IMR-90 (cell line): ENCODE measurements at places on chromosomes 4 and X. TPM values are rescaled to one million over a fixed set of nuclear protein-coding genes. Genes with fewer than 3 reads are reported as not detected.

DNA sequence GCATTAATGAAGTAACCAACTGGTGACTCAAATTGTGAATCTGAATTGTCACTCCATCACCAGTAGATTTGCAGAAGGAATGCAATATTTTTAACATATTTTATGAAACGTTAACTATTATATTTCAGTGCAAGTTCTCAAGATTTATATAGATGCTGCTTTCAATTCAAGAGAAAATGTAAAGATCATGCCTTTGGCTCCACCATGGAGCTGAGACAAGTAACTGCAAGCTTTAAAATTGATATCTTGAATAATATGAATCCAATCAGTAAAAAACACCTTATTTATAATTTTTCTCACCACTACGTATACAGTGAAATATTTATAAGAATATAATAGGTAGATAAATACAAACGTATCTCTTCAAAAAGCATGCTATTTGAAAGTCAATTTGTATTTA is 27.8 kb upstream of the GALNTL6 start:
- no peak overlapping the region for H3K27ac ChIP-seq
- H3K4me1 ChIP-seq = no peaks in the 10 kb centered on the region
- no peak overlapping the region for H3K4me3 ChIP-seq
- no peaks in the 10 kb centered on the region for H3K27me3 ChIP-seq
- H3K36me3 ChIP-seq = no peaks in the 10 kb centered on the region

- no peaks in the 10 kb centered on the region for H3K36me3 ChIP-seq
- H3K27ac ChIP-seq = no peak overlapping the region
- no peaks in the 10 kb centered on the region for H3K27me3 ChIP-seq
- no peak for DNase-seq
These were observed 40.4 kb upstream of the HMX1 start for GRCh38 chr4:8912089-8912455.

GRCh38 chr4:119209077-119209476 is 3.4 kb upstream of the USP53 start:
- peak; percentile 96 for DNase-seq
- H3K27me3 ChIP-seq = no peaks in the 10 kb centered on the region
- H3K36me3 ChIP-seq = no peaks in the 10 kb centered on the region
- no peak overlapping the region for H3K27ac ChIP-seq
- peaks cover 3% of the 10 kb centered on the region; the same call in 1 of the 2 replicates for H3K4me1 ChIP-seq
- H3K4me3 ChIP-seq = no peak overlapping the region

GRCh38 chr4:3687538-3687937 is 78.6 kb upstream of the ADRA2C start:
- H3K27ac ChIP-seq = no peak overlapping the region
- DNase-seq = no peak
- no peaks in the 10 kb centered on the region for H3K36me3 ChIP-seq
- peaks cover 24% of the 10 kb centered on the region for H3K27me3 ChIP-seq

DNA sequence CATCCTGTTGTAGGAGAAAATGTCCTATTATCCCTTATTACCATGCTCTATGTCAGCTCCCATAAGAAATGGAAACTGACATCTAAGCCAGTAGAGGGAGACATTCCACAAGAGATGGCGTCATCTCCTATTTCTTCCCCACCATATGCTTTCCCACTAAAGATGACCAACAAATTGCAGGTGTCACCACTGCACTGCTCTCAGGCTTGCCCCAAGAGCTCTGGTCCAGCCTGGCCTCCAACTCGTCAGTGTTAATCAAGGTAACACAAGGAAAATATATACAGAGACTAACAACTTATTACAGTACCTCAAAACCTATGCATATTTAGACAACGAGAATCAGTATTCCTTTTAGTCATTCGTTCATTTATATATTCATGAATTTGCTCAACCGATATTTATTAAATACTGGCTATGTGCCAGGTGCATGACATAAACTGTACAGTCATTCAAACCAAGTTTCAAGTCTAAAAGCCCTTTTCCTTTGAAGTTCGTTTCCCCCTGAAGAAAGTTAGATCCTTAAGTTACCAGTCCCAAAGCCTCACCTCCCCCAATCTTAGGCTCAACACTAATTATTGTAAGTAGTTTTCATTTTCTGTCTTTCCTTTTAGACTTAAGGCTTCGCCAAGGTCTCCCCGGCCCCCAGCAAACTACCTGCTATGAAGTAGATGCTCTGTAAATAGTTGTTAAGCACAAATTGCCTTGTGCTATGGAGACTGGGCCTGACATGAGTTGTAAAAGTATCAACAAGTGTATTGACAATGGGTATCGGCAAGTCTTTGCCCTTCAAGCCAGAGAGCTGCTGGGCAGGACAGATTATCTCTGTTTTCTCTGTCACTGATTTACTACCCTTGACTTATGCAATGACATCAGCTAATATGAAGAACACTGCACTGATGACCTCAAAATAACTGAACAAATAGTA is 3.1 kb upstream of the FGB start:
- no peak overlapping the region for H3K4me3 ChIP-seq
- no peak overlapping the region for H3K27ac ChIP-seq
- no peaks in the 10 kb centered on the region for H3K36me3 ChIP-seq

GRCh38 chrX:3250966-3251365 is 95.5 kb downstream of the MXRA5 start:
- no peak overlapping the region for H3K27ac ChIP-seq
- H3K27me3 ChIP-seq = no peaks in the 10 kb centered on the region
- H3K4me3 ChIP-seq = no peak overlapping the region
- peaks cover 2% of the 10 kb centered on the region; the same call in 1 of the 2 replicates for H3K4me1 ChIP-seq
- DNase-seq = peak; percentile 32

The CENPVL2 gene
- not detected in 2 replicates for total RNA-seq

- peaks cover 2% of the 10 kb centered on the region for H3K4me1 ChIP-seq
- no peak overlapping the region for H3K4me3 ChIP-seq
- no peak for DNase-seq
- no peaks in the 10 kb centered on the region for H3K36me3 ChIP-seq
These were observed 19.7 kb downstream of the IRAK1 start for GRCh38 chrX:154000051-154000450.

The ZDHHC15 gene
- total RNA-seq = not detected in 2 replicates

DNA sequence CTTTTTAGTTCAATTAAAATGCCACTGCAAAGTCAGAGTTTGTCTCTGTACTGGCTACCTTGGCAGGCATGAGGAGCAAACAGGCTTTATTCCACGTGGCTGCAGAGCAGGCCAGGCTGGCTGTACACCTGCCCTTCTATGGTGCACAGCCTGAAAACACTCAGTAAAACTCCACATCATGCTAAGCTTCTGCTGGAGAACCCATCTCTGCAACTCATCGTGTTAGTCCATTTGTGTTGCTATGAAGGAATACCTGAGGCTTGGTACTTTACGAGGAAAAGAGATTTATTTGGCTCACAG is 214.4 kb downstream of the SCFD2 start:
- no peak overlapping the region for H3K27ac ChIP-seq
- no peaks in the 10 kb centered on the region for H3K36me3 ChIP-seq
- peaks cover 5% of the 10 kb centered on the region for H3K4me1 ChIP-seq
- no peaks in the 10 kb centered on the region for H3K27me3 ChIP-seq
- DNase-seq = no peak
- H3K4me3 ChIP-seq = no peak overlapping the region

GRCh38 chr4:167031534-167032156 is 202.6 kb downstream of the SPOCK3 start:
- no peaks in the 10 kb centered on the region for H3K4me1 ChIP-seq
- H3K27ac ChIP-seq = no peak overlapping the region
- DNase-seq = peak; percentile 5
- H3K4me3 ChIP-seq = no peak overlapping the region

The NLGN3 gene
- 0.18 and 0.28 TPM in 2 replicates for total RNA-seq
